ENCODE measurements at places on chromosomes 4 and X.

DNA sequence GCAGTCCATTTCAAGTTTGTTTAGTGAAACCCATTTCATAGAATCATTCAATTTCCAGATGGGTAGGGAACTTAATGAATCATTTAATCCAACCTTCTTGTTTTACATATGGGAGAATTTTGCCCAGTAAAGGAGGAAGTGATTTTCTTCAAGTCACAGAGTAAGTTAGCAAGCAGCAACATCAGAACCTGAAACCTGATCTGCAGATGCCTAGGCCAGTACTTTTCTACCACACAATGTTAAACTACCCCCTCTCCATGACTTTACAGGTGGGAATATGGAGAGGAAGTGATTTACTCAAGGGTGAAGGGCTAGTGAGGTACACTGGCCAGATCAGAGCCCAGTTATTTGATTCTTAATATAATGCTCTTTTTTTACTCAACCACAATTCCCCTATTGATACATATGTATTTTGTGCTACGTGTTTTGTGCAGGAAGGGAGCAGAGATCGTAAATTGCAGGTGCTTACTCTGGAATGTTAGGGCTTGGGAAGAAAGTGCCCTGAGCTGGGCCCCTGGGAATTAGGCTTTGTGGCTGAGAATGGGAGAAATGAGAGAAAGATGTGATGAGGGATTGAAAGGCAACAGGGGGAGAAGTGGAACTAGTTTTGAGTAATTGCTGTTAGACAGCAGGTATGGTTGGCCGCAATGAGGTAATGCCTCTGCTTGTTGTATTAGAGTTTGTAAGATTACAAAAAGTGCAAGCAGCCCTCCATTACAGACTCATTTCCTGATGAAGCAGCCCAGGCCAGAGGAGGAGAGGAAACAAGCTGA, 6.8 kb downstream of the LHFPL1 start:
- DNase-seq, result no peak

- DNase-seq, result no peak
These were observed 269.9 kb upstream of the GALNT7 start for GRCh38 chr4:172898715-172899114.

GRCh38 chrX:119698845-119699244, 5.9 kb upstream of the SEPTIN6 start:
- DNase-seq, result peak; percentile 15

GRCh38 chr4:3634894-3635820, 102.9 kb upstream of the LRPAP1 start:
- DNase-seq, result no peak

- DNase-seq, result no peak
These were observed 614.8 kb upstream of the FAM241A start for GRCh38 chr4:111530446-111530845.

DNA sequence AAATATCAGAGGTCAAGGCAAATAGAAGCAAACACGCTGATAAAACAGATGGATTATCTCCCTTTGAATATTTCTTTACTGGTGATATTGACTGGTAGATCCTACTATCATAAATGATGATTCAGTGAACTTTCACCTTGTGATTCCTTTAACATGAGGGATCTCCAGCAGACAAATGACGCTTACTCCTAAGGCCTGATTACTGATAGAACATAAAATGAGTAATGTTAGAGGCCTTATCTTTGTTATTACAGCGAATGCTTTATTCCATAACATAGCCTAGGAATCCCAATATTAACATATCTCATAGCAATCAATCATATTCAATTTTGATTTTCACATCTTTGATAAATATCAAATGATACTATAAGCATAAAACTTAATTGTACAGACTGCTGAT, 152.3 kb downstream of the SLC10A7 start:
- DNase-seq, result no peak

DNA sequence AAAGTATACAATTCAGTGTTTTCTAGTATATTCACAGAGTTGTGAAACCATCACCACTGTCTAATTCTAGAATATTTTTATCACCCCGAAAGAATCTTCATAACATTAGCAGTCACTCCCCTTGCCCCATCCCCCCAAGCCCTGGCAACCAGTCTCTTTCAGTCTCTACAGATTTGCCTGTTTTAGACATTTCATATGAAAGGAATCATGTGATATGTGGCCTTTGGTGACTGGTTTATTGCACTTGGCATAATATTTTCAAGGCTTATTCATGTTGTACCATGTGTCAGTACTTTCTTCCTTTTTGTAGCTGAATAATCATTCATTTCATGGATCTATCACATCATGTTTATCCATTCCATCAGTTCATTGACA, 371.7 kb downstream of the AFF2 start:
- DNase-seq, result no peak
